HCT116 (cell line): ENCODE measurements at places on chromosomes 4 and X. TPM values are rescaled to one million over a fixed set of nuclear protein-coding genes. Genes with fewer than 3 reads are reported as not detected.
A peak's percentile ranks its signal among the peaks of the same experiment; 100 is the strongest.

GRCh38 chr4:24794916-24795665, at the start of gene SOD3:
TSS of gene SOD3 (plus strand) at chr4:24795573. CDS start at chr4:24799522, 3,949 bp downstream.
- DNase-seq, result no peak
- no peak within 1 kb of the TSS for H3K4me3 ChIP-seq
- peaks cover 15% of the 10 kb centered on the region; the same call in 1 of the 2 replicates for H3K27me3 ChIP-seq
- H3K36me3 ChIP-seq, result no peaks in the 10 kb centered on the region
- no peak within 1 kb of the TSS for H3K27ac ChIP-seq

- no peak overlapping the region for H3K27ac ChIP-seq
- no peaks in the 10 kb centered on the region for H3K36me3 ChIP-seq
- H3K4me3 ChIP-seq, result no peak overlapping the region
Measured at GRCh38 chrX:96619588-96619987, 65.1 kb upstream of the DIAPH2 start.

GRCh38 chrX:140710710-140711109, 1.2 kb downstream of the LINC00632 start:
- no peaks in the 10 kb centered on the region for H3K4me1 ChIP-seq
- no peaks in the 10 kb centered on the region for H3K36me3 ChIP-seq
- no peak overlapping the region for H3K4me3 ChIP-seq
- no peak for DNase-seq
- no peaks in the 10 kb centered on the region for H3K27me3 ChIP-seq
- no peak overlapping the region for H3K27ac ChIP-seq

DNA sequence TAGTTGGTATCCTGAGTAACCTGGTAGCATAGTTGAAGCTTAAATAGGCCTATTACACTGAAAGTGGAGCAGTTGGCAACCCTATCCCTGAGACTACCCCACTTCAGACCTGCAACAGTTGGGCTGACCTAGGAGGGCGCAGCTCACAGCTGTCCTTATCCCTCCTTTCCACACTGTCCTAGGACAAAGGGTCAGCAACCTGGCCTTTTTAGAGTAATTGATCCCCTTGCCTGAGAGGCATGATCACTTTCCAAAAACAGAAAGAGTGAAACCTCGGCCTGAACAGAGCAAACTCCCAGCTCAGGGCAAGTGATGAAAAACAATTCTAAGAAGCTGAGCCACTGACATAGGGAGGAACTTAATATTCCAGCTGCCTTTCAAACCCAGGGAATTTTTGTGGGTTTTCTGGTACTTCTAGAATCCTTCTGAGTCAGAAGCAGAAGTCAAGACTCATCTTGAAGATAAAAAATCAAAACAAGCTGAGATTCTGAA, 94.9 kb upstream of the MYOZ2 start:
- H3K4me1 ChIP-seq, result peaks cover 6% of the 10 kb centered on the region; the same call in 1 of the 2 replicates
- DNase-seq, result no peak
- H3K27ac ChIP-seq, result no peak overlapping the region
- no peaks in the 10 kb centered on the region for H3K36me3 ChIP-seq
- no peak overlapping the region for H3K4me3 ChIP-seq
- no peaks in the 10 kb centered on the region for H3K27me3 ChIP-seq

- H3K4me3 ChIP-seq, result no peak overlapping the region
- no peaks in the 10 kb centered on the region for H3K36me3 ChIP-seq
- no peak overlapping the region for H3K27ac ChIP-seq
- H3K4me1 ChIP-seq, result no peaks in the 10 kb centered on the region
- no peaks in the 10 kb centered on the region for H3K27me3 ChIP-seq
- peak; percentile 48 for DNase-seq
Measured at GRCh38 chr4:87679449-87680169, 29.5 kb downstream of the DMP1 start.

- no peaks in the 10 kb centered on the region for H3K4me1 ChIP-seq
- H3K4me3 ChIP-seq, result no peak overlapping the region
- H3K36me3 ChIP-seq, result no peaks in the 10 kb centered on the region
- H3K27ac ChIP-seq, result no peak overlapping the region
- no peaks in the 10 kb centered on the region for H3K27me3 ChIP-seq
Measured at GRCh38 chr4:53602390-53602789, 11.1 kb upstream of the LNX1 start.

GRCh38 chrX:39936886-39937770, 160.6 kb downstream of the BCOR start:
- peaks cover 4% of the 10 kb centered on the region; the same call in 1 of the 2 replicates for H3K4me1 ChIP-seq
- no peak overlapping the region for H3K27ac ChIP-seq
- no peak overlapping the region for H3K4me3 ChIP-seq
- no peaks in the 10 kb centered on the region for H3K27me3 ChIP-seq

GRCh38 chrX:24782011-24782410, 88.3 kb downstream of the POLA1 start:
- no peak overlapping the region for H3K4me3 ChIP-seq
- H3K4me1 ChIP-seq, result no peaks in the 10 kb centered on the region
- DNase-seq, result no peak
- no peaks in the 10 kb centered on the region for H3K27me3 ChIP-seq

DNA sequence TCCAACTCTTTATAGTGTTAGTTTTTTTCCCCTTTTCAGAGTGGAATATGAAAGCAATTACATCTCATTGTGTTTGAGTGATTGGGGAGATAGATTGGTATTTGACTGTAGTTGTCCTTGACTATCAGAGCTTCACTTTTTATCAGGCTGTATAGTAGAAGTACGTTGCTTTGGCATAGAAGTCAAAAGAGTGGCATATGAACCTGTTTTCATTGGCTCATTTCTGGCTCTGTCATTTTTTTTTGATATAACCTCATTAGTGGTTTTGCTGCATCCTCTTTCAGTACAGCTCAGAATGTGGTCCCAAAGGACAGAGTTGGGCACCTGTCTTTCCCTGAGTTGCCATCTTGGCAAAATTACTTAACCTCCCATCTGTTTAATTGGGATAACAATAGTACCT, 1.4 kb downstream of the TMA16 start:
- no peak for DNase-seq
- H3K27me3 ChIP-seq, result no peaks in the 10 kb centered on the region
- peak overlapping the region; percentile 93; the same call in 1 of the 2 replicates for H3K27ac ChIP-seq
- H3K4me3 ChIP-seq, result peak overlapping the region; percentile 95

GRCh38 chr4:24798036-24798610, 2.8 kb downstream of the SOD3 start:
- DNase-seq, result no peak
- H3K4me1 ChIP-seq, result no peaks in the 10 kb centered on the region
- no peaks in the 10 kb centered on the region for H3K36me3 ChIP-seq
- peaks cover 26% of the 10 kb centered on the region; the same call in 1 of the 2 replicates for H3K27me3 ChIP-seq

DNA sequence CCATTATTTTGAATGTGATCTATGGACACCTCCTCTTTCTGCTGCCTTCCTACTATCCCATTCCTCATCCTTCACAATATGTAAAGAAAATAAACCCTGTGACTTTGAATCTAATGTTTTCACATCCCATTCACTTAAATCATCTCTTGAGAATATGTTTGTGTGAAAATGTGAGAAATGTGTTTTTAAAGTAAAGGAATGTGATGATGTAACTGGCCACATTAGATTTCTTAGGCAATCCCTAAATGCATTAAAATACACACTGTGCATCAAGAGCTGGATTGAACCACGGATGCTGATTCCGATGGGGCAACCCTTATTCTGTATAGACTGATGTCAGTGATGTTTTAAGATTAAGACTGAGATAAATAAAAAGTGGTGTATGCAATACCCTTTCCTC, 558.9 kb upstream of the TENM3 start:
- no peak overlapping the region for H3K4me3 ChIP-seq
- no peak overlapping the region for H3K27ac ChIP-seq
- H3K36me3 ChIP-seq, result no peaks in the 10 kb centered on the region
- no peaks in the 10 kb centered on the region for H3K4me1 ChIP-seq

GRCh38 chr4:41611881-41612871, 74.2 kb downstream of the LIMCH1 start:
- H3K27me3 ChIP-seq, result no peaks in the 10 kb centered on the region
- H3K4me3 ChIP-seq, result no peak overlapping the region
- DNase-seq, result no peak
- H3K4me1 ChIP-seq, result peaks cover 11% of the 10 kb centered on the region; the same call in 1 of the 2 replicates

GRCh38 chr4:60250657-60251056, 949.5 kb upstream of the ADGRL3 start:
- H3K4me3 ChIP-seq, result no peak overlapping the region
- no peaks in the 10 kb centered on the region for H3K4me1 ChIP-seq
- H3K27ac ChIP-seq, result no peak overlapping the region
- no peaks in the 10 kb centered on the region for H3K27me3 ChIP-seq
- no peaks in the 10 kb centered on the region for H3K36me3 ChIP-seq
- DNase-seq, result no peak

- DNase-seq, result no peak
- no peak overlapping the region for H3K27ac ChIP-seq
- no peaks in the 10 kb centered on the region for H3K36me3 ChIP-seq
- H3K4me3 ChIP-seq, result no peak overlapping the region
- no peaks in the 10 kb centered on the region for H3K27me3 ChIP-seq
Measured at GRCh38 chr4:34932591-34932990, 1311.7 kb downstream of the ARAP2 start.

GRCh38 chrX:131273011-131273410, 16.1 kb downstream of the IGSF1 start:
- no peaks in the 10 kb centered on the region for H3K27me3 ChIP-seq
- no peak overlapping the region for H3K4me3 ChIP-seq
- no peak overlapping the region for H3K27ac ChIP-seq

- no peaks in the 10 kb centered on the region for H3K4me1 ChIP-seq
- no peaks in the 10 kb centered on the region for H3K27me3 ChIP-seq
- H3K27ac ChIP-seq, result no peak overlapping the region
- DNase-seq, result no peak
- no peak overlapping the region for H3K4me3 ChIP-seq
Measured at GRCh38 chrX:352582-353314, 34.0 kb downstream of the PPP2R3B start.

DNA sequence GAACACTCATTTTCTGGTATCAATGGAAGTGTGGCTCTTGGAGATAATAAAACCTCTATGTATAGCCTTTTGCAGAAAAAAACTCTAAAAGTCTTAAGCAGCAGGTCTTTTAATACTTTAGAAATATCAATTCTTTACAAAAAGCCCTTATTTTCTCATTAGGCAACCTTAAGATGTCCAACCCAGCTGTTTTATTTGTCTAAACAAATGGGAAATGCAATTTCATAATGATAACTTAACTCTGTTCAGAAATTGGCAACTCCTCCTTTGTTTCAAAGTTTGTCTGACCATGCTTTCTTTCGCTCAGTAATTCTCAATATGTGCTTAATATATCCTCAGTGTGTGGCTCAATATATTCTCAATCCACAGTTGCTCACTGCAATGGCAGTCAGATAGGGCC, 196.5 kb upstream of the VEGFC start:
- H3K4me1 ChIP-seq, result no peaks in the 10 kb centered on the region
- no peak for DNase-seq
- H3K27me3 ChIP-seq, result no peaks in the 10 kb centered on the region
- no peak overlapping the region for H3K4me3 ChIP-seq
- no peaks in the 10 kb centered on the region for H3K36me3 ChIP-seq

DNA sequence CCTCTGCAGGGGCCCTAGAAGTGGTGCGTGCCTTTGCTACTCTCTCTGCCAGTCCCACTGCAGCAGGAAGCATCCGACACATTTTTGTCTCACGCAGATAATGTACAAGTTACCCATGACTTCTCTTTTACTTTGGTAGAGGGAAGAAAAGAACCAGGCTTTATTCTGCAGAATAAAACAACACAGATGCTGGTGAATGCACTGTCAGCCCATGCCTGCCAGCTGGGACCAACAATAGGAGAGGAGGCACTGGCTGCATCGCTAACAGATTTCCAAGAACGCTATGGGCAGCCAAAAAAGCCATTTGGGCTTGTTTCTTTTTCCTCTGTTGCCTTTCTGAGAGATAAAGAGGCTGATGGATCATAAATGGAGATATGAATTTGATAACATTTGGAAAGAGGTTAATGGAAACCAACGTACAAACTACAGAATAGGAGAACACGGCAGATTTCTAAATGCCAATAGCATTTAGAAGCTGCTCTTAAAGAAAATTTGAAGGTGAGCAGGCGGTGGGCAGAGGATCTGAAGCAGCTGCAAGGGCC, 47.5 kb upstream of the IGFBP7 start:
- no peaks in the 10 kb centered on the region for H3K36me3 ChIP-seq
- H3K4me3 ChIP-seq, result no peak overlapping the region
- H3K4me1 ChIP-seq, result no peaks in the 10 kb centered on the region
- no peak overlapping the region for H3K27ac ChIP-seq
- peaks cover 37% of the 10 kb centered on the region for H3K27me3 ChIP-seq

DNA sequence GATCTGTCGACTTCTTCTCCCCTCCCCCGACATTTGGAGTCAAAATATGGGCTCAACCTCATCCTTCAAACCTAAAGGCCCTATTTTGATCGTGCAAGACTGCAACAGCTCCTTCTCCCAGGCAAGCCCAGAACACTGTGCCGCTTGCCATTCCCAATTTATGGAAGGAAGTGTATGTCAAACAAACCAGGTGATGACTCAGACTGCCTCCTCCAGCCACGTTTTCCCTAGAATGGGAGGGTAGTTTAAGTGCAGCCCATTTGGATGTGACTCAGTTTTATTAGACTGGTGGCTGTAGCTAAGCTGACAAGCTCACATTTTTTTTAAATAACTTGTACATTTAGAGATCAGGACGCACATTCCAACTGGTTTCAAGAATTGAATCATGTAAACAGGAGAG, 570.4 kb upstream of the DIPK2B start:
- H3K27ac ChIP-seq, result peak overlapping the region; percentile 94
- H3K36me3 ChIP-seq, result no peaks in the 10 kb centered on the region; the same call in 1 of the 2 replicates
- peak; percentile 77 for DNase-seq
- peak overlapping the region; percentile 53 for H3K4me3 ChIP-seq

- H3K4me1 ChIP-seq, result no peaks in the 10 kb centered on the region
- no peak overlapping the region for H3K4me3 ChIP-seq
- no peak overlapping the region for H3K27ac ChIP-seq
- DNase-seq, result no peak
- H3K36me3 ChIP-seq, result no peaks in the 10 kb centered on the region
- H3K27me3 ChIP-seq, result no peaks in the 10 kb centered on the region
Measured at GRCh38 chrX:34716302-34716701, 59.2 kb upstream of the TMEM47 start.

ARHGAP24 gene
- total RNA-seq, result 1.3 TPM

IBSP gene
- not detected for total RNA-seq

P2RY4 gene
- total RNA-seq, result not detected

MAGEA6 gene
- total RNA-seq, result 0.57 TPM

EGFL6 gene
- not detected for total RNA-seq

MMRN1 gene
- total RNA-seq, result 0.12 TPM

GYPE gene
- total RNA-seq, result not detected

TMEM271 gene
- not detected for total RNA-seq
